ENCODE measurements at places on chromosomes 5 and 9.

DNA sequence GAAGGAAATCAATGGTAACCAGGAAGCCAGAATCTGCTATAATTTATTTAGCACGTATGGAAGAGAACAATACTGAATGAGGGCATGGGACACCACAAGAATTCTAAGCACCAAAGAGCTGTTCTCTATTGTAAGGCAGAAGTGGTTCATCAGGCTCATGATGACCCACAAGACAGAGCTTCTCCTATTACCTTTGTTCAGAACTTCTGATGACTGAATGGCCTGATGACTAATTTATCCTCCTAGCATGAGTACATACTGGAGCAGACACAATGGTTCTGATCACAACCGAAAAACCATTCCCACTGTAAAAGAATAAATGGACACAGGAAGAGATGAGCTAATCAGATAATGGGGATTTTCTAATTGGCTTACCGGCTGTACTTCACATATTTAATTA is 329.8 kb upstream of the PDE4D start:
- DNase-seq, result no peak

DNA sequence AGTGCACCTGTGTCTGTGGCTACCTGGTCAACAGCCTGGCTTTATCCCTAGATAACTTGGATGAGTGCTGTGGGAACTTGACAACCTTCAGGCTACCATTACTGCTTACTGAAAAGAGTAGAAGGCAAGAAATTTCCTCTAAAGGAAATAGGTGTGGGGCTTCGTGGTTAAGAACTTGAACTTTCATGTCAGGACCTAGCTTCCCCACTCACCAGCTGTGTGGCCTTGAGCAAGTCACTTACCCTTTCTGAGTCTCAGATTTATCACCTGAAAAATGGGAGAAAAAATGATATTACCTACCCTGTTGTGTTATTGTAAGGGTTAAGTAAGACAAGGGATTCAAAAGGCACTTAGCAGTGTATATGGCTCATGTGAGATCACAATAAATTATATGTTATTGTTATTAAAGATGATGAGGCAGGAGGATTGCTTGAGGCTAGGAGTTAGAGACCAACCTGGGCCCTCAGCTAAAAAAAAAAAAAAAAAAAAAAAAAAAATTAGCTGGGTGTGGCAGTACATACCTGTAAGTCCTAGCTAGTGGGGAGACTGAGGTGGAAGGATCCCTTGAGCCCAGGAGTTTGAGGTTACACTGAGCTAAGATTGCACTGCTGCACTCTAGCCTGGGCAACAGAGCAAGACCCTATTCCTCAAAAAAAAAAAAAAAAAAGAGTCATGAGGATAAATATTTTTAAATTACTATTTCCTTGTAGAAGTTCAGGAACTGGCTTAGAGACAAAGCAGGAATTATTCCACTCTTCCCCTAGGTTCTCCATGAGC is 97.0 kb upstream of the SPRY4 start:
- DNase-seq, result peak; percentile 10

GRCh38 chr9:134568116-134568515 is 73.5 kb upstream of the COL5A1 start:
- no peak for DNase-seq

DNA sequence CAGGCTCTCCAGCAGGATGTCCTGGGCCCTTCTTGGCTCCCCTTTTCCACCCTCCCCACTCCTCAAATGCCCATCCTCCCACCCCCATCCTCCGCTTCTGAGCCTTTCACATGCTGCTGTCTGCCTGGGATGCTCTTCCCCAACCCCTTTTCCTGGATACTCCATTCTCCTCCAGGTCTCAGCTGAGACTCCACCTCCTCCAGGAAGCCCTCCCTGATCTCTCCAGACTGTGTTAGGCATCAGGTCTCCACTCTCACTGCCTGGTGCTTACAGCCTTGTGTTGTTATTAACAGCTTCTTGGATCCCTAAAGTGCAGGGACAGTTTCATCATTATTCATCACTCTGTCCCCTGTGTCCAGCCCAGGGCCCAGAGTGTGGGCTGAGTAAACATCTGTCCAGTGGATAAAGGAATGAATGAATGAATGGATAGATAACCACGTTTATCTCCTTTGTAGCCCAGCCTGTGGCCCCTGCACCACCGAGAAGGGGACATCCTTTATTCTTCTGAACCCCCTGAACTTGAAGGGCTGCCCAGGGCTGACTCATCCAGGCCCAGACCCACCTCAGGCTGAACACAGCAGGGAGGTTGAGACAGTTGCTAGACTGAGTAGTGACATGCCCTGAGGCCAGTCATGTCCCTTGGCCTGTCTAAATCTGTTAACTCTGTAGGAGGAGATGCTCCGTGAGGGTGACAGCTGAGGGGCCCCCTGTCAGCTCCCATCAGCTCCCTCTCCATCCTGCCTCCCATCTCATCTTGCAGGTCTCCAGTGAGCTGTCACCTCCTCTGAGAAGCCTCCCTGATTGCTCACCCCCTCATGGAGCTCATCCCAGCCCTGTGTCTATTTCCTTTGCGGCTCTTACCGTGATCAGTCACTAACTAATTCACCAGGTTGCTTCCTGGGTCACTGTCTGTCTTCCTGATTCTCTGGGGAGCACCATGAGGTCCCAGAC is 14.6 kb upstream of the LAMC3 start:
- no peak for DNase-seq

DNA sequence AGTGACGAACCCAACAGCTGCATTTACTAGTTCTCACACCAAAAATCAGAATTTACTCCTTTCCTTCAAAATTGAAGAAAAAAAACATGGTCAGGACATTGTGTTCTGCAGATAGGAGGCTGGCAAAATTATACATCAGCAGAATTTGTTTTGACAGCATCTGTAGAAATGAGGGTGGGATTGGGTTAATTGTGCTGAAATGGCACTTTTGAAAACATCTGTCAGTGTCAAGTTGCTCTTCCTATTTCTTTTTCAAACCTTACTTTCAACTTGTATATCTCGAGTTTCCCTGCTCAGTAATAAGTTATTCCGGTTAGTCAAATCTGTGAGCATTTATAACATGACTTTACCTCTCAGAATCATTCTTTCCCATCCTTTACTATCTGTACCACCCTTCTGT is 19.8 kb downstream of the WDR36 start:
- no peak for DNase-seq

DNA sequence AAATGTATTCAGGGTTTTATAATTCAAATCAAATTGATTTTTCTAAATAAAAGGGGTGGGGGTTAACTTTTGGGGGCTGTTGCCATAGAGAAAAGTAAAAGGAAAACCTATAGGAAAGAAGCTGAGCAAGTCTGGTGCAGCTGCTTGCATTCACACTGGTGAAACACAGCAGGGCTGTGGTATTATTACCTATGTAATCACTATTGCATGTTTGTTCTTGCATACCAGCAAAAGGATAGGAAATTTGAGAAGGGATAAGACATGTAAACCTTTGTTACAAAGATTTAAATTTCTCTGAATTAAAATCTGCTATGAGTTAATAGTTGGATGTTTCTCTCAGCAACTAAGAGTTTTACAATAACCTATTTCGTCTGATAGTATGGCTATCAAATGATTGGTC is 346.7 kb downstream of the EFNA5 start:
- no peak for DNase-seq

GRCh38 chr9:126611193-126611591 is 2.5 kb upstream of the LMX1B start:
- no peak for DNase-seq

All from CD4-positive, alpha-beta T cell treated with Interleukin-6 at 100 ng/mL for 8 hours (primary cell).